G401 (cell line): ENCODE measurements at places on chromosomes 3 and 15. TPM values are rescaled to one million over a fixed set of nuclear protein-coding genes. Genes with fewer than 3 reads are reported as not detected.

DNA sequence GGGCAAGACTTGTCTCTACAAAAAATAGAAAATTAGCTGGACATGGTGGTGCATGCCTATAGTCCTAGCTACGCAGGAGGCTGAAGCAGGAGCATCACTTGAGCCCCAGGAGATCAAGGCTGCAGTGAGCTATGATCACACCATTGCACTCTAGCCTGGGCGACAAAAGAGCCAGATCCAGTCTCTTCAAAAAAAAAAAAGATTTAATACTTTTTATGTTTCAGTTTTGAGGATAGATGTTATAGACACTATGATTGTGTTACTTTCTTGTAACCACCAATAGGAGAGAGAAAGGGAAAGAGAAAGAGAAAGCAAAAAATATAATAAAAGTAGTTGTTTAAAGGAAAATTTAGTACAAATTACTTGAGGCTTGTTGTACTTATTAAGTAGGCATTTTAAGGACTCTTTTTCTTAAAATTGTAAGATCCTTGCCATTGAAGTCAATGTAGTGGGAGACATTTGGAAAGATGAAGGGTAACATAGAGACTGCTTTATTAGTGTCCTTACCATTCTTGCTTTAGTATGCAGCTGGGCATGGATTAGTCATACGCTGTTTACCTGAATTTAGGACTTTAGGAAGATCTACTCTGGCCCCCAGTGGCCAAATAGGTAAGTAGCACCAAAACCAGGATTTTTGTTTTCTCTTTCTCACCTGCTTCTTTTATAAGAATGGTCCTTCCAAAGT lies 35.1 kb upstream of the ZDHHC23 start:
- peak; percentile 61 for DNase-seq

DNA sequence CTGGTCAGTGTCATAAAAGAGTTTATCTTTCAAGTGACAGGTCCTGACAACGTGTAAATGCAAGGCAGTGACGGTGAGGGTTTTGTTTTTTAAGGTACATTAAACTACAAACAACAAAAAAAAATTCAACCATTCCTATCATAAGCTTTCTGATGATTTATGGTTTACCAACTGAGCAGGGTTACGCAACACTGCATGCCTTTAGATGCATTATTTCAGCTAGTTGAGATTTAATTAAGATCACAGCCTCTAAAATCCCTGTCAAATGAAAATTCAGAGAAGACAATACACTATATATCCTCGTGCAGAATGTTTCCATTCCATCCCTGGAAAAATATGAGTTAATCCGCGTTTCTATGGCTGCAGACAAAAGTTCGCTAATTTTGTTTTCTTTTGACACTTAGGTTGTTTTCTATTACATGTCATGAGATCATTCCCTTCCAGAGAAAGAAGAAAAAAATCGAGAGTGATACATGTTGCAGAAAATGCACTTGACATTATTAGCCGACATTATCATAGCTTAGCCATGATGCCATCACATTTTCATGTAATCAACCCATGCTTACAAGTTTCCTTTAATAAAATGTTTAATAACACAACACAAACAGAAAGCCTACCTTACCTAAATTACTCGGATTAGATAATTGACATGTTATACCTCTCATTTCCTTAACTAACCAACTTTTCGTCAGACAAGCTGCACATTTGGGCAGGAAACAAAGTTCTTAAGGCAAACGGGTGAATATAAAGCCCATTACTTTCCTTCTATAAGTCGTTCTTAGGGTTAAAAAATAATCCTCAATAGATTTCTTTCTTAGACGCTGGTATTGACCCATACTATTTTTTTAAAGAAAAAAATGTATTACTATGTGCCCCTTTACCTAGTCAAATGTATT lies 521.2 kb downstream of the FOXP1 start:
- DNase-seq: no peak

DNA sequence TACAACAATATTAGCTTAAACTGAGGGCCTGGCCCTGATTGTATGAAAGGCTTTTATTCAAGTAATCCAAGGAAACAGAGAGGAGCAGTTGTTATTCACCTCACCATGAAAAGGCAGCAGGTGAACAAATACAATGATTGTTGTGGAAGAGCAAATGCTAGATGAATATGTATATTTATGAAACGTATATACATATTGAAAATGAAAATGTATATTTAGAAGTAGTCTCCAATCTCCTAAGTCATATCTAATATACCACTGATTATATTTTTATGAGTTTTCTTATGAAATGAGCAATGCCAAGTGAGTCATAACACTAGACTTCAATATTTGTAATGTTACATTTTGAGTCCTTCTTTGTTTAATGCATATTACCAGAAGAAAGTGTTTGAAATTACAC lies 116.2 kb upstream of the KCNMB2 start:
- no peak for DNase-seq

- no peak for DNase-seq
These were observed 130.2 kb downstream of the FILIP1L start for GRCh38 chr3:99984139-99984538.

DNA sequence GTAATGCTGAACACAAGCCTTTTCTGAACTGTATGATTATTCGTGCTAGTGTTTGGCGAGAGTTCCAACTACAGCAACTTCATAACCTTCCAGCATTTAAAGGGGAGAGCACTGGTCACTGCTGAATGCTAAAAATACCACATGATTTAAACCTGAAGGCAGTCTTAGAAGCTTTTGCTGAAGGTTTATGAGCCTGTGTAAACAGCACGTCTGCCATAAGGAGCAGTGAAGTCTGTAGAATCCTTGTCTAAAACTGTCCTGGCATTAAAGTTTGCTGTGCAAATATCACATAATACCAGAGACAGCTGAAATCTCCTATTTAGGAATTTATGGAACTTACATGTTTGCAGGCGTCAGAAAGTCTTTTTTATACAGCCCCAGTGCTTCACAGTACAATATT lies 5.9 kb downstream of the SATB1 start:
- no peak for DNase-seq

GRCh38 chr3:39290255-39290654 lies 10.4 kb upstream of the CX3CR1 start:
- DNase-seq: no peak

DNA sequence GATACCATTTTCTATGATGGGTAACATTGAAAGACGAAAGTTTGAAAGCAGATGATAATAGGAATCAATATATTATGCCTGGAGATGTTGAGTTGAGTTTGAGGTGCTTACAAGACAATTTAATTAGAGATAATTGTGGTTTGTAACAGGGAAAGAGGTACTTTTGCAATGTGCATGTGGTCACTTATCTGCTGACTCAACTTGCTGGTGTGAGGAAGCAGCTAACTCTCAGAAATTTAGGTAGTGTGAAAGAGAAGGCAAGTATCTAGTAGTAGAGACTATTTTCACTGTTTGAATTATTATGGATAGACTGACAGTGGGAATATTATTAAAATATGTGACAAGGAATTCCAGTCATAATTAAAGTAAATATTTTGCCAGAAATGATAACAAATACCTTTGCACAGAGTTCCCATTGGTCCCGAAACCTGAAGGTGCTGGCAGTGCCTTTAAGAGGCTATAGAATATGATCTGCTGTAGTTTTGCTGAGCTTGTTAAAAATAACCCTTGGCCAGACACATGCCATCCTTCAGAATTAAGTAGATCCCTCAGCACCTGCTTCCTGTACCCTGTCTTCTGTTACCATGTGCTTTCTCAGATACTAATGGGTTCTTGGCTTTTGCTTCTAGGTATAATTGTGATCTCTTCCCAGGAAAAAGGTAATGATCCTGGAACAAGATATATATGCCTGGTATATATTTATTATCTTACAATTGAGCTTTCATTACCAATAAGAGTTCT lies 315.9 kb downstream of the BCHE start:
- peak; percentile 57 for DNase-seq

DNA sequence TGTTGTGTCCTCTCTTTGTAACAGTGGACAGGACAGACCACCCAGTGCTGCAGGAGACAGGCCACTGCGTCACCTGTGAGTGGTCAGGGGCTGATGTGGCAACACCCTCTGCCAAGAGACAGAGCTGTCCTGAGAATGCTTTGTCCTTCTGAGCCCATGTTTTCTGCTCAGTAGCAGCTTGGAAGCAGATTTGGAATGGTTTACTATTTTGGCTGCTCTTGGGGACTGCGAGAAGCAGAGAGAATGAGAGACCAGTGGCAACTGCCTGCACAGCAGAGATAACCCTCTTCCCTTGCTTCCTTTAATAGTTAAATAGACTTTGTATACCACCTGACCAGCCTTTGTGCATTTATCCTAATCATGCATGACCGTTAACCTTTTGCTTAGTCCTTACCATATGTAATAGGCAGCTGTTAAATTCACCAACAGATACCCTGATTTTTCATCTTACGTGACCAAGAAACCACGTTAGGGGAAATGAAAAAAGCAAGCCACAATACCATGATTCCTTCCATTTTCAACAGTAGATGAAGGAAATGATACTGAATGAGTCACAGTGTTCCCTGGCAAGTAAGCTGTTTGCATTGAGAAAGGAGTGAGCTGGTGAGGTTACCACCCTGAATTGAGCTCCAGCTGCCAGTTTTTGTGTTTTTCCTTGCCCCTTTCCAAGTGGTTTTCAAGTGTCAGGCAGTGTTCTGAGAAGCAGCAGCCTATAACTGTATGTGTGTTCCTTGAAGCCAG lies 35.5 kb downstream of the B3GALNT1 start:
- peak; percentile 59 for DNase-seq

- no peak for DNase-seq
These were observed 24.9 kb downstream of the TXNRD3 start for GRCh38 chr3:126630020-126630419.

DNA sequence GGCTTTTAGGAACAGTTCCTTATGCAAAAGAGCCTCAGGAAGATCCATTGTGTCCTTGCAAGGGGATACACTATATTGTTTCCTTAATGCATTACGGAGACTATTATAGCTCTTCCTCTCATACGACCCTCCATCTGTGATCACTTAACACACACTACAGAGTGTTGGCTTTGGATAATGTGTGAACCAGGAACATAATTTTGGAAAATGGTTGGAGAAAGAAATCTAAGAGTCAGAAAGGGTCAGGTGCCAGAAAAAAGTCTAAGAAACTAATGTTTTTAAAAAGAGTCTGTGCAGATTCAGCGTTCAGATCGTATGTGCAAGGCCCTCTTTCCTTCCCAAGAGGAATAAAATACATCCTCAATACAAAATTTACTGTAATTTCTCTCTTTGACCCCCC lies 27.3 kb downstream of the LRRN1 start:
- no peak for DNase-seq

DNA sequence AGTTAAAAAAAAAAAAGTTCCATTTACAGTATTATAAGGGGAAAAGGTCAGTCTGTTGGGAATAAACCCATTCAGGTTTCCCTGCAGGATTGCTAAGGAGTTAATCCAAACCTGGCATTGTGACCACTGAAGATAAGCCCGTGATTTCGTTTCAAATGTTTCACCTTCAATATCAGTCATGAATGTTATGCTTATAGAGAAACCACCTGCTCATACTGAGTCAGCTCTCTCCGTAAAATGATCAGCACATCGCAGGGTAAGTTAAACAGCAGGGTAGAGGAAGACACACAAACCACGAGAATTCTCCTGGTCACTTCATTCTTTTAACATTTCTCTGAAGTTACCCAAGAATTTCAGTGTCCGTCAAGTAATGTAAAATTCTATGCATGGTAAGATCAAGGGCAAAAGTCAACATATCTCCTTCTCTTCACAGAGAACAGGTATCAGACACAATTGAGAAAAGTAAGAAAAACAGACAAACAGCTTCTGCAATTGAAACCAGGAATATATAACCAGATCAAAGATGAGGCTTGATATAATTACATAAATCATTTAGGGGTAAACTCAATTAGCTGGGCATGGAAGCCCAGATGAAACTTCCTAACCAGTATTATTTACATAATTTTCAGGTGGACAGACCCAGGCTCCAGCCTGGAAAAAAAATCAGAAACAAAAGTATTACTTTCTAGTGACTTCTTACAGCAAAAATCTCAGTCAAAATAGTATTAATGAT lies 67.6 kb upstream of the ARHGEF3 start:
- no peak for DNase-seq

DNA sequence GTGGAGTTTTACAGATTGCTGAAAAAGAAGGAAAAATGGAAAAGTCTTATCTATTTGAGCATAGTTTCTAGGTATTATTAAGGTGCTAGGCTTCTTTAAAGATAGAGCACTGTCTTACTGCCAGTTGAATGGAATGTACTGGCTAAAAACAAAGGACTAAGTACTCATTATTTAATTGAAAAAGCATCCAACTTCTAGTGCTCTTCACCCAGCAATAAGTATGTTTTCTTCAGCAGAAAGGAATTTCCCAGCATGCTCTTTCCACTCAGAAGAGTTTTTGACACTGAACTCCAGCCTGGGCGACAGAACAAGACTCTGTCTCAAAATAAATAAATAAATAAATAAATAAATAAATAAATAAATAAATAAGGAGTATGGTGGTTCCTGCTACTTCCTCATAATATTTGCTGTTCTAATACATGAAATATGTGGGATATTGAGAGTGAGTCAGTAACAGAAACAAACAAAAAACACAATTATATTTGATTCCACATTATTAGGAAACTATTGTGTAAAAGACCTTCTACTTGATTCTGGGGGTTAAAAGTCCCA lies 70.6 kb downstream of the ATP13A4 start:
- DNase-seq: no peak

GRCh38 chr15:96746665-96747064 lies 416.2 kb downstream of the NR2F2 start:
- DNase-seq: no peak

GRCh38 chr15:26773067-26773877 lies 406 bp upstream of the GABRB3 start:
- DNase-seq: peak; percentile 86

GRCh38 chr3:41900265-41900664 lies 61.6 kb downstream of the ULK4 start:
- no peak for DNase-seq

- no peak for DNase-seq
These were observed 75.8 kb upstream of the KCNAB1 start for GRCh38 chr3:156044634-156044975.

- no peak for DNase-seq
These were observed 520.4 kb downstream of the FOXP1 start for GRCh38 chr3:71062952-71063772.

- DNase-seq: no peak
These were observed 152.6 kb downstream of the ZNF621 start for GRCh38 chr3:40677321-40677720.

GRCh38 chr15:65418596-65418995 lies 4.2 kb downstream of the IGDCC4 start:
- DNase-seq: no peak

SRGAP3 gene
- 0.18 and 0.37 TPM in 2 replicates for total RNA-seq

P2RY12 gene
- not detected in 2 replicates for total RNA-seq

SHC4 gene
- total RNA-seq: not detected in 2 replicates

CERS3 gene
- total RNA-seq: not detected in 2 replicates

ACAA1 gene
- 52.7 and 58.6 TPM in 2 replicates for total RNA-seq

NLGN1 gene
- 8.4 and 11.2 TPM in 2 replicates for total RNA-seq

C3orf85 gene
- not detected in 2 replicates for total RNA-seq
